M059J (cell line): ENCODE measurements at places on chromosomes 5 and 9.
A peak's percentile ranks its signal among the peaks of the same experiment; 100 is the strongest.

GRCh38 chr9:137750566-137750965, 127.0 kb upstream of the CACNA1B start:
- no peak for DNase-seq

DNA sequence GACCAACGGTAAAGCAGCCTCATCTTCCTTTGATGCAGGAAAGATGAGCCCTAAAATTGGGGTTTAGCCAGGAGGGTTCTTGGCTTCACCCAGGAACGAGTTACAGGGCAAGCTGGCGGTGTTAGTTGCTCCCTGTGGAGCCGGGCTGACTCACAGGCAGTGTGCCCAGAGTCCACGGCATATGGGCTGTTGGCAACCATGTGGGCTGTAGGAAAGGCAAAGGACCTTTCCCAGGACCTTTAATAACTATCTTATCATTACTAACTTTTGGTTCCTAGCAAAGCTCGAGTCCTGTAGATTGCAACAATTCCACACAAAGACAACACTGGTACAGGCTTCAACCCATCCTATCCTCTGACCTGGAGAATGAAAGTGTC, 29.8 kb upstream of the CLPTM1L start:
- DNase-seq: peak; percentile 45

DNA sequence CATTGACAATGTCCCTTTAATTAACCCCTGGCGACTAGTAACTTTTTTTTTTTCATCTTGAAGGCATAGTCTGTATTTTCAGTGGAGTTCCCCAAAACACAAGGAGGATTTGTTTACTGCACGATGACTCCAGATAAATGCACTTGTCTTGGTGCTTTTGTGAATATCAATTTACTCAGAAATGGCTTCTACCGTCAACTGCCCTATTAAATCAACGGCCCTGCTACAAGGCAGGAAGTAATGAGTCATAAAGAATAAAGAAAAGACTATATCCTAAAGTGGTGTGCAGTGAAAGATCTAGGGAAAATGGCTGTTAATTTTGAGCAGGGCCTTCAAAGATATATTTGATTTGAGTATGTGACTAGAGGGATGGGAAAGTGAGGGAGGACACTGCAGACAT, 388.3 kb upstream of the CHD1 start:
- no peak for DNase-seq

- DNase-seq: peak; percentile 34
Measured at GRCh38 chr9:37998881-37999587, 70.0 kb downstream of the SHB start.

GRCh38 chr5:148186248-148187003, 16.4 kb upstream of the SPINK6 start:
- peak; percentile 60 for DNase-seq

GRCh38 chr5:43638546-43638945, 35.6 kb downstream of the NNT start:
- peak; percentile 15 for DNase-seq

DNA sequence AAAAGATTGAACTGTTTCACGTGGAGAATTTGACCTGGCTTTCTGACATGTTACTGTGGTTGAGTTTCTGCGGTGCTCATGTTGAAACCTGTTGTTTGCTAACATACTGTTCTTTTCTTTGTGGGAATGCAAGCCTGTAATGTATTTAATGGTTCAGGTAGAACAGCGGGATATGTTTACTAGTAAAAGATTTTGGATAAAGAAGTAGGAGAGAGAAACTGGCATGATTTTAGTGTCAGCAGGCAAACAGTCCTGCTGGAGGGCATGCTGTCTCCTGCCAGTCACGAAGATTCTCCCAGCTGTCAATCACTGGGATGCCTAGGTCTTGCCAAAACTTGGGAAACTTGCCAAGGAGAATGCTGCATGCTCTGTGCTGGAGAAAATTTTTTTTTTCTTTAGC, 263.5 kb downstream of the TAF11L14 start:
- no peak for DNase-seq

- DNase-seq: no peak
Measured at GRCh38 chr5:163165277-163165676, 272.1 kb upstream of the CCNG1 start.

DNA sequence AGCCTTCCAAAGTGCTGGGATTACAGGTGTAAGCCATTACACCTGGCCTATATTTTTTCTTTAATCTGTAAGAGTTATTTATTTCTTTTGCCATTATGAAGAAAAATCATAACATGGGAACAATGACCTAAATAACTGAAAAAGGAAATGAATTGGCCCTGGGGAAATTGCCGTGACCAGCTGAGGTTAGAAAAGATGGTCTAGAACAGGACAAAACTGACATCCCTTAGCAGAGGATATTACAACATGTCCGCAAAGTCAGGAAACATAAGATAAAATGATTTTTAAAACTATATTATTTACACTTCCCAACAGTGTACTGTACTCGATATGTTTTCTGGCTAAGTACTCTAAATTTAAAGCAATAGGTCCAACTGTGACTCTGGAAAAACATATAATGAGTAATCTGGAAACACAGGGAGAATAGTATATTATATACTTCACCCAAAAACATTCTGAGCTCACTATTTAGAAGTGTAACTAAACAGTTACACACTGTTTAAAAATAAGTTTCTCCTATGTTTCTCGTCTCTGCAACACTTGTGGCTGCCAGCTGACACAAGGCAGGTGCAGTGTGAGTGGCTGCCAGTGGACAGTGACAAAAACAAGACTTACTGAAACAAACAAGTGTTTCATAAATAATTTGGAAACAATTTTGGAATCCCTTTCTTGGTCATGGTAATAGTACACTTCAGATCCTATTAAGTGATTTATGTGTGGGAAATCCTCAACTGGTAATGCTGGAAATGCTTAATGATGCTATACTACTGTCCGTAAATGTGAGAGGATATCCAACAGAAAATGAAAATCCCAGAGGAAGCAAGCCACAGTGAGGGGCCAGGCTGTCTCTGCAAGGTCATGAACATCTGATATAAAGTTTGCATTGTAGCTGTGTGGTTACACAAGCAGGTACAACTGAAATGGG, 69.1 kb downstream of the C9orf85 start:
- no peak for DNase-seq

DNA sequence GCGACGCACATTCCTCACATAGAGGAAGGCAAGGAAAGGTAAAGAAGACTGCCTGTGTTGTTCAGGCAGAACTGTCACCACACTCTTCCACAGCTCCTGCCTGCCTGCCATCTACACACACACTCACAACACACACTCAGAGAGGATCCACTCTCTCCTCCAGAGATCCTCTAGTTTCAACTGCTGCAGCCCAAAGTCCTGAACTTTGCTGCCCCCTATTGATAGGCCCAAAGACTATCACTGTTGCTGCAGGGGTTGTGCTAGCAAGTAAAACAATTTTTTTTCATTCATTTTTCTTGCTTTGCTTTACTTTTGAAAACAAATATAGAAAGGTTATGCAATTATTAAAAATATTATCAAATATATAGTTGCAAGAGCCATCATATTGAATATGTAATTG, 5.9 kb upstream of the CFAP90 start:
- peak; percentile 36 for DNase-seq

- DNase-seq: peak; percentile 93
Measured at GRCh38 chr5:57503433-57503832, 20.8 kb upstream of the ACTBL2 start.

DNA sequence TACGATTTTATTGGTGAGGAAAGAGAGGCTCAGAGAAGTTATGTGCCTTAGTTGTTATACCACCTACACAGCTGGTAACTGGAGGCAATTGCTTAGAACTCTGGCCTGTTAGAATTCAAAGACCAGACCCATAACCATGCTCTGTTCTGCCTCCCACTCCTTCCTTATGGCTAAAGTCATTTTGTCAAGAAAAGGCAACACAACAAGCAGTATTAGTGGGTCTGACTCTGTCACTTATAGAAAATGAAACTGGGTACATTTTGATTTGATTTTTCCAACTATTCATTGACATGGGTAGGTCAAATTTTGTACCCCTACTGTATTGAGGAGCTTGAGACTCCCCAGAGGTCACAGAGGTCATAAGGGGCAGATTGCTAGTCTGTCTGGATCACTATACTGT, 44.5 kb upstream of the NR3C1 start:
- DNase-seq: no peak

DNA sequence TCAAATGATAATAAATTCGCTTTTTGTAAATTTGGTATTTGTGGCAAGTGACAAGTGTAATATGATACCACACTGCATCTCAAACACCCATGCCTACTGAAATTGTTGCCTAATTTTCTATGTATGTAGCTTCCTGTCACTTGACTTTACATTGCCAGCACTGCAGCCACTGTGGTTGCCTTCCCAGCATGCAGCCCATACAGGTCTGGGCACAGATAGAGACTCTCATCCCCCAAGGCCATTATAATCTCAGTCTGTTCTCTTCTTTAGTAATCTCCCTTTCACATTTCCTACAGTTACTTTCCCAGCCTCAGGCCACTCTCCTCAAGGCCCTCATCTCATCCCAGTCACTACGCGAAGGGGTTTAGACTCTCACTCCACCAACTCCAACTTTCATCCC, 1200.6 kb downstream of the PTPRD start:
- no peak for DNase-seq

GRCh38 chr9:93127395-93127911, 6.6 kb downstream of the NINJ1 start:
- no peak for DNase-seq

- DNase-seq: no peak
Measured at GRCh38 chr5:152329761-152330283, 75.3 kb downstream of the NMUR2 start.

GRCh38 chr5:1568201-1568979, 44.6 kb upstream of the LPCAT1 start:
- DNase-seq: peak; percentile 95

- DNase-seq: no peak
Measured at GRCh38 chr5:174919351-174919750, 195.0 kb downstream of the MSX2 start.

GRCh38 chr5:58108511-58108910, 351.4 kb downstream of the PLK2 start:
- peak; percentile 25 for DNase-seq

DNA sequence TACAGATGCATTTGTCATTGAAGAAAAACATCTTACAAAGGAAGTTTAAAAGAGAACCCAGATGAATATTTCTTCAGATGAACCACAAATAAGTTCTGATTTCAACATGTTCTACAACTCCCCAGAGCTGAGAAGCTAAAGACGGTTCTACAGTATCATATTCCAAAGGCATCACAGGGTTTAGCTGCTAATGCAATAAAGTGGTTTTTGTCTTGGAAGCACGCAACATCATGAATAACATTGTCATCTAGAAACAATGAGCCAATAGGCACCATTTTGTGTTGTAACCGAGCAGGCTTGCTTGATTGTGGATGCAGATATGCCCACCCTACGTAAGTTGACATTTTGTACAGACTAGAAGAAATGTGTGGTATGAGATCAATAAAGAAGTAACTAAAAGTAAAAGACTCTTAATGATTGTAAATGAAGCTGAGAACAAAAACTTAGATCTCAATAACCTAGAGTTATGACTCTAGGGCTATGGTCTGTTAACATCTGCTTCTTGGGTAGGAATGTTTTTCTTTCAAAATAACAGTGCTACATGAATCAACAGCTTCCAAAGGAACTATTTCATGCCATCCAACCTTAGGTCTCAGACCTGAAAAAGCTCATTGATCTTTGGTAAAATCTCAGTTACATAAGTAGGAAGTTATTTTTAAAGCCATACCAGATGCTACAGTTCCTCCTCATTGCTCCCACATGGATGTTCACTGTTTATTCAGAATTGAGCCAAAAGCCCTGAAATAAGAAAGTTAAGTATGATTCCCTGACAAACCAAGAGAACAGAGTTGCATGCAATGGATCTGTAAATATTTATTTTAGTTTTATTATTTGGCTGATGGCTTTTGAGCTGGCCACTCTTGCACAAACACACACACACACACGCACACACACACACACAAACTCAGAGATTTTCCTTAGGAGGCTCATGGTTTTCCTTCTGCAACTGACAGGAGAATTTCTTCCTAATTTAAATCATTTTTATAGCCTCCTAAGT, 118.7 kb upstream of the SLCO6A1 start:
- DNase-seq: no peak

DNA sequence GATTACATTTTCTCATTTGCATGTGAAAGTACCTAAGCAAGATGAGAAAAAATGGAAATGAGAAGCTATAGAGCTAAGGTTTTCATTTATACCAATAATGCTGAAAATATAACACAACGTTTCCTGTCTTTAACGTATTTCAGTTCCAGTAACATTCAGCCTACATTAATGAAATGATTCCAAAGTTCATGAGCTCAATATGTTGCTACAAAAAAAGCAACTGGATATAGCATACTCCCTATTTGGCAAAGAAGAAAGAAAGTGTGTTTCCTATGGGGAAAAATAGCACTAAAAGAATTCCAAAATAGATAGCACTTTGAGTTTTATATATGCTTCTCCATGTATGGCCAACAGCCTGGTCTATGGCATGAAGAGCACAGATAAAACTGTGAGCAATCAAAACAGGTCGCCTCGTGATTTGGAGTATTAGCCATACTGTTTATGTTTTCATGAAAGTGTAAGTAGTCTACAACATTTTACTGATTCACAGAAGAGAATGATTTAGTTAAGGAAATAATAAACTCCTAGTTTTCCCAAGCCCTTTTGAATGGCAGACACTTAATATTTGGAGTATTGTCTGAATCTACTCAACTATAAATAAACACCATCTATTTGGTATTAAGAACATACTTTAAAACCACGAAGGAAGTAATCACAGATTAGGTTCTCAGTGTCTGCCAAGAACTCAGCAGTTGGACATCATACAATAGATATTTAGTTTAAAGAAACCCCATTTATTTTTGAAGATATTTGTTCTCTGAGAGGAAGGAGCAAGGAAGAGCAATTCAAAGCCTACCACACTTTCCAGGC, 258.7 kb upstream of the RASA1 start:
- DNase-seq: no peak

- peak; percentile 13 for DNase-seq
Measured at GRCh38 chr5:134370311-134370870, 978 bp upstream of the UBE2B start.

DNA sequence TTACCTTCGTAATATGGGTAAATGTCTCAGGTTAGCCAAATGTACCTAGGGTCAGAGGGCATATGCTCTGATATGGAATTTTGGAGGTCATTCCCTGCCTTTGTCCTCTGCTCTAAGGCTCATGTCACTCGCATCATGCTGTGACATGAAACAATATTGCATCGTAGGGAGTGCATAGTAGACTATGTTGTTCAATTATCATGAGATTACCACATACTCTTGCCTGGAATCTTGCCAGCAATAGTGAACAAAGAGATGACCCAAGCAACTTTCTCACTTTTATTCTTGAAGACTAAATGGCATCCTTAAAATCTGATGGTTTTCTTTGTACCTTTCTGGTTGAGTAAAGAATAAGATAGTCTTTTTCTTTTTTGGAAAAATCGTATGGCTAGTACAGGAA, 27.6 kb downstream of the ZNF462 start:
- DNase-seq: no peak

GRCh38 chr9:90287567-90288274, 354.9 kb downstream of the DIRAS2 start:
- DNase-seq: peak; percentile 5
